ENCODE measurements at places on chromosomes 16 and 17. TPM values are rescaled to one million over a fixed set of nuclear protein-coding genes. Genes with fewer than 3 reads are reported as not detected.

HOXB1 gene
- not detected for total RNA-seq

G6PC1 gene
- total RNA-seq, result not detected

KRT13 gene
- total RNA-seq, result 4.0 TPM

NPIPA2 gene
- total RNA-seq, result 0.43 TPM

WDR59 gene
- 12.9 TPM for total RNA-seq

- DNase-seq, result peak; percentile 56
Observed at GRCh38 chr16:65122724-65123395, 997 bp upstream of the CDH11 start.

DNA sequence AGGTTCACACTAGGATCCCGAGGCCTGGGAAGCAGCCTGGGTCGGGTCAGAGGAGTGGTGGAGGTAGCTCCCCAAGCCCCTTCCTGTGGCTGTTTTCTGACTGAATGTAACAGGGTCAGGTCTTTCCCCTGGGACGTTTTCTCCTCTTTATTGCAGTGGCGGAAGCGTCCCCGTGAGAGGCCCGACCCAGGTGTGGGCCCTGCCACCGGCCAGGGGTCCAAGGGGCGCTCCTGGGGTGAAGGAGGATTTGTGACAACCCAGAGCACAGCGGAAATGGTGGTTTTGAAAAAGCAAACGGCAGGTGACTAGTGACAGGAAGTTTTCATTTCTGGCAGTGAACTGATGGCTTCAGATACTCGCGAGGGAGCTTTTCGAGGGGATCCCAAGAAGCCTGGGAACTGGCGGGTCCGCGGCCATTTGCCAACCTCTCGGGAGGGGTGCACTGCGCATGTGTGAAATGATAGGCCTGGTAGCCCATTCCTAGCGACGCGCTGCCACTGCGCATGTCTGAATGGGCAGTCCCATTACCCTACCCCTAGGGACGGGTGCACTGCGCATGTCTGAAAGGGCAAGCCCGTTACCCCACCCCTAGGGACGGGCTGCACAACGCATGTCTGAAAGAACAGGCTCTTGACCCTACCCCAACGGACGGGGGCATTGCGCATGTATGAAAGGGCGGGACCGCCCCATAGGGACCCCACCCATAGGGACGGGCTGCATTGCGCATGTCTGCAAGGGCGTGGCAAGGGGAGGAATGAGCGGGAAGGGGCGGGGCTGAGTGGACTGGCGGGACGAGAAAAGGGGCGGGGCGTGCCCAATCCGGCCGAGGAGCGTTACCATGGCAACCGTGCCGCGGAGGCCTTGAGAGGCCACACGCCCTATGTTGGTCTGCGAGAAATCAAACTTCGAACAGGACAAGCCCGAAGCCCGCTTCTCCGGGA is 1747.9 kb downstream of the TP53TG3F start:
- DNase-seq, result no peak

- DNase-seq, result peak; percentile 79
Observed at GRCh38 chr17:75814900-75815373, 29.3 kb downstream of the UNC13D start.

- no peak for DNase-seq
Observed at GRCh38 chr16:89837014-89837546, 8.8 kb downstream of the SPIRE2 start.

GRCh38 chr16:9007177-9007794 is 43.6 kb upstream of the USP7 start:
- DNase-seq, result peak; percentile 51

- no peak for DNase-seq
Observed at GRCh38 chr17:82930924-82931698, 91.3 kb upstream of the ZNF750 start.
